ENCODE measurements at places on chromosomes 3 and 15. TPM values are rescaled to one million over a fixed set of nuclear protein-coding genes. Genes with fewer than 3 reads are reported as not detected.
A peak's percentile ranks its signal among the peaks of the same experiment; 100 is the strongest.

The SI gene
- polyA plus RNA-seq, result not detected

DNA sequence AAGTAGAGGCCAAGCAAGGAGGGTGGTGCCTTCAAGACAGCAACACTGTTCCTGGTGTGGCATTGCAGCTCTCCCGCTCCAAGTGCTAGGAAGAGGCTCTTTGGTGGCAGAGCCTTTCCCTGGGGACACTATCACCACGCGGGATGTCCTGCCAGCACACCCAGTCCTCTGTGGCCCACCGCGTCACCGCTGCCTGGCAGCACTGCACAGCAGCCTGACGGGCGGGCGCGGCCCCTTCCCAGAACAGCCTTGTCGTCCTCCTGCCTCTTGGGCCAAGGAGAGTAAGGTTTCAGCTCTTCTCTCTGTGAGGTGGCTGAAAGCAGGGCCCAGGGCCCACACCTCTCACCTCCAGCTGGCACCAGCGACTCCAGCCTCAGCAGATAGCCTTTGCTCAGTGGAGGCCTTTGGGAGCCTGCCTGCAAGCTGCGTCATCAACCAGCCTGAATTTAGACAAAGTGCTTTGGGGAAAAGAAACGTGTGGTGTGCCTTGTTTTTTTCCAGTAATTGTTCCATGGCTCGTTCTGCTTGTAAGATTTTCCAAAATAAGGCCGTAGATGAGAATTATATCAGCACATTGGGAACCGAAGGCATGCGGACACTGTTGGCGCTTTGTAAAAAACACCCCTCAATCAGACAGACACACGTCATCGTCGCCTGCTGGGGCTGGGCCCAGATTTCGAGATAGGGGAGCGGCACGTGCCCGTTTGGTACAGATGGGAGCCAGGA, 65.0 kb downstream of the AAGAB start:
- DNase-seq, result peak; percentile 63

GRCh38 chr15:82398785-82399184, 30.8 kb upstream of the GOLGA6L9 start:
- no peak for DNase-seq

- DNase-seq, result no peak
These were observed 16.7 kb upstream of the EHD4 start for GRCh38 chr15:41988896-41989572.

The LRRC34 gene
- polyA plus RNA-seq, result 5.9 TPM

DNA sequence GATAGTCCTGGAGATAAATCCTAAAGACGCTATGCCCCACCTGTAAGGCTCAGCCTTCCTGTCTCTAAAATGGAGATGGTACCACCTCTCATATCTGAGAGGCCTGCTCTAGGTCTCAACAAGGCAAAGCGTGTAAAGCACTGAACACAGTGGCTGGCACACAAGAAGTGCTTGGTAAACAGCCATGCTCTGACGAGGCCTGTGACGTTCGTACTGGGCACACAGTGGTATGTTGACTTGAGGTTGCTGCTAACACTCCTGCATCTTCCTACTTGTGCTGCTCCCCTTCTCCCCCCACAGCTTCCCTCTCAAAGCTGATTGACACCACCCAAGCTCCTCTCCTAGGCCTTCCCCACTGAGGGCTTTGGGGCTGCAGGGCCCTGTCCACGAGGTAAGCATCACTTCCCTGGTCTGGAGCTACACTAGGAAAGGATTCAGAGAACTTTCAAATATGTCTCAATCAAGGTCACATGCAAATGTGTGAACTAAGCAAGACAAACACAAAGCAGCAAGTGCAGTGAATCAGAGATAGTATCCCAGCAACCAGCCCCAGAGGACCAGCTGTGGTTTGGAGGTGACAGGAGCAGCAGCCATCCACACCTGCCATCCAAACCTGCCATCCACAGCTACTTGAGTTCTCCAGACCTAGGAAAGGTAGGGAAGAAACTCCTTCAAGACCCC, 177.5 kb downstream of the STT3B start:
- no peak for DNase-seq

GRCh38 chr3:115476472-115476871, 146.8 kb upstream of the GAP43 start:
- DNase-seq, result no peak

The ENTPD3 gene
- not detected for polyA plus RNA-seq
